Right ventricle myocardium superior (tissue), 1 donor: ENCODE measurements at places on chromosomes 2 and 18.

DNA sequence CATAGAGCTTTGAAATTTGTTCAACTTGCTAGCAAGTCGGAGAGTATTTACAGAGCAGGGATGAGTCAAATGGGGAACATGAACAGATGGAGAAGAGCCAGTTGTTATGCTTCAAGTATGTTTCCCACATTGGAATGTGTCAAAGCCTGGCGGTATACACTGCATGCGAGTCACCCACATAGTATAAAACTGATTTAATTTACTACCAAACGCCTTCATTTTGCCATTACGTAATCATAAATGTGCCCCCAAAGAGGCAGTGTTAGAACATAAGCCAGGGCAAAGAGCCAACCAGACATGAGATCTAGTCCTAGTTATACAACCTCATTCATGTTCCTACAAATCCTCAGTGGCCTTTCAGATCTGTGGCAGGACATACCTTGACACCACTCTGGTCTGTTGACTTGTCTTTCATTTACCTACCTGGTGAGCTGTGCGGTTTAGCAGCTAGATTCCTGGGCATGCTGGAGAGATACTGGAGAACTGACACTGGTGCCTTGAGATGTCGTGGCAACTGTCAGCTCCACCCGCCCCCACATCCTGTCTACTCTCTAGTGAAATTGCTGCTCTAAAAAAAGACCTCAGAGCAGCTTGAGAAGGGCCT lies 21.7 kb upstream of the NRP2 start:
- DNase-seq, result no peak

DNA sequence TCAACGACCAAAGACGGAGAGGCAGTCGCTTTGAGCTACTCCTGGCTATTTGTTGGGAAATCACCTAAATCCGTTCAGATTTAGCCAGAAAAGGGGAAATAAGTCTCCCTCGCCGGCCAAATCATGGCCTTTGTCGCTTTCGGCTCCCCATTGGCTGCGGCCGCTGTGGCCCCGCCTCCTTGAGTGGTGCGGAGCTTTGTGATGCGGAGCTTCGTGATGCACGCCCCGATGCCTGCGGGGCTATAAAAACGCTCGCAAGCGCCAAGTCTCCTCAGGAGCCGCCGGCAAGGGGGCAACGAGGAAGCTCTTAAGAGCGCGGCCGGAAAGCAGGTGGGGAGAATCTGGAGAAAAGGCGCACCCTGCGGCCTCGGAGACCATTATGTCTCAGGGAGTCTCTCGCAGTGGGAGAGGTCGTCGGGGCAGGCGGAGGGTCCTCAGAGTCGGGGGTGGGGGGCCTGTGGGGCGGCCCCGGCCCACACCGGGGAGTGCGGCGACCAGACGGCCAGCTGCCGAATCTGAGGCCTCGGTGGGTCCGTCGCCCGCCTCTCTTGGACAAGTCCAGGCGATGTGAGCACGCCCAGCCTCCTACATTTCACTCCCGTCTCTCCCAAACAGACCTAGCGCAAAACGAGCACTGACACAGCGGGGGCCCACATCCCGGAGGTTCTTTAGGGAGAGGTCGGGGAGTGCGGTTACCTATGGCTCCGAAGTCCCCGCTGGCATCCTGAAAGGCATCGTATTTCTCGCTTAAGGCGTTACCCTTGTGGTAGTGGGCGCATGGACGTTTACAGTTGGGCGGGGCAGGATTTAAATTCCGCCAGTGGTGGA lies at the start of gene CABYR:
CABYR (plus strand) TSS at position 274 of the 828 bp plus-strand sequence. CDS start 4,053 bp downstream, outside the sequence.
- peak; percentile 79 for DNase-seq

DNA sequence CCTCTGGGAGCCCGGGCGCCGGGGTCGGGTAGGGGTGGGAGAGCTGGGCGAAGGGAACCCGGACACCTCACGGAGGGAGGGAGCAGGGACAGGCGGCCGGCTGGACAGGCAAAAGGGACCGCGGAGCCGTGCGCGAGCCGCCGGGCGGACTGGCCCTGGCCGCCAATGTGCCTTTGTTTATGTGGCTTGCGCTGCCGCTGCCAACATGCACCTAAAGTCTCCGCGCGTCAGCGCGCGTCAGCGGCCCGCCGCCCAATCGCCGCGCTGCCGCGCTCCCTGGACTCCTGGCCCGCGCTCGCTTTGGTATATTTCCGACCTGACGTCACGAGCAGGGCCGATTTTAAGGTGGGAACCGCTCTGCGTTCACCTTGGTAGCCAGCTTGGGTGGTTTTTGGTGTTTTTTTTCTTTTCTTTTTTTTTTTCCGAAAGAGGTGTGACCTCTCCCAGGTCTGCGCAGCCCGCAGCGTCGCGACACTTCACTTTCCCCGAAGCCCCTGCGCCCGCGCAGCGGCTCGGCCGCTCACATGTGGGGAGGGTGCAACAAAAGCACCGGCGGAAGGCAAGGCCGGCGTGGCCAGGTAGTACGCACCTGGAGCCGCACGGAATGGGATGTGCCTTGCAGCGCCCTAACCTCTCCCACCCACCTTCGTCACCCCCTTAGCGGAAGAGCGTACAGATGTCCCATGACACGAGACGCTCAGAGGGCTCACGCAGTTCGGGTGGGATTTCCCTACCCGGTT lies at the start of gene NR4A2:
NR4A2 (minus strand) TSS at position 188 of the 740 bp plus-strand sequence. CDS start 2,535 bp downstream, outside the sequence.
- DNase-seq, result peak; percentile 93

DNA sequence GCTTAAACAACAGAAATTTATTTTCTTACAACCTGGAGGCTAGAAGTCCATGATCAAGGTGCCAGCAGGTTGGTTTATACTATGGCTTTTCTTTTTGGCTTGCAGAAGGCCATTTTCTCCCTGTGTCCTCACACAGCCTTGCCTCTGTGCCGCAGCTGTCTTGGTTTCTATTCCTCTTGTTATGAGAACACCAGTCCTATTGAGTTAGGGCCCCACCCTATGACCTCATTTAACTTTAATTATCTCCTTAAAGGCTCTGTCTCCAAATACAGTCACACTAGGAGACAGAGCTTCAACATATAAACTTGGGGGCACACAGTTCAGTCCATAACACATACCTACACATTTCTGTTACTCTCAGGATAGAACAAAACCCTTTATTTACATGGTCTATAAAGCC lies 17.3 kb upstream of the RHOB start:
- DNase-seq, result peak; percentile 57

DNA sequence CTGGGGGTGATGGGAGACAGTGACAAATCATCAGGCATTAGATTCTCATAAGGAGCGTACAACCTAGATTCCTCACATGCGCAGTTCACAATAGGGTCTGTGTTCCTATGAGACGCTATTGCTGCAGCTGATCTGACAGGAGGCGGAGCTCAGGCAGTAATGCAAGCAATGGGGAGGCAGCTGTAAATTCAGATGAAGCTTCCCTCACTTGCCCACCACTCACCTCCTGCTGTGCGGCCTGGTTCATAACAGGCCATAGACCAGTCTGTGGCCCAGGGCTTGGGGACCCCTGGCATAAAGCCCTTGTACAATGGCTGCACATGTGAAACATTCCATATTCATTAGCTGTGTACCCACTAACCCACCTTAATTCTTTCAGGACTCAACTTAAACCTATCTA lies 18.0 kb downstream of the NMUR1 start:
- no peak for DNase-seq

DNA sequence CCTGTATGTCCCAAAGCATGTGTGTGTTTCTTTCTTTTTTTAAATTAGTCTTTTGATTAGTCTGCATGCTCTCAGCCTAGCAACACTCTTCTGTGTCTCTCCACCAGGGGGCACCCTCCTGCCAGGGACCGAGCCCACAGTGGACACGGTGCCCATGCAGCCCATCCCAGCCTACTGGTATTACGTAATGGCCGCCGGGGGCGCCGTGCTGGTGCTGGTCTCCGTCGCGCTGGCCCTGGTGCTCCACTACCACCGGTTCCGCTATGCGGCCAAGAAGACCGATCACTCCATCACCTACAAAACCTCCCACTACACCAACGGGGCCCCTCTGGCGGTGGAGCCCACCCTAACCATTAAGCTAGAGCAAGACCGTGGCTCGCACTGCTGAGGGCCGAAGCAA lies 93.8 kb downstream of the NRP2 start:
- peak; percentile 63 for DNase-seq

DNA sequence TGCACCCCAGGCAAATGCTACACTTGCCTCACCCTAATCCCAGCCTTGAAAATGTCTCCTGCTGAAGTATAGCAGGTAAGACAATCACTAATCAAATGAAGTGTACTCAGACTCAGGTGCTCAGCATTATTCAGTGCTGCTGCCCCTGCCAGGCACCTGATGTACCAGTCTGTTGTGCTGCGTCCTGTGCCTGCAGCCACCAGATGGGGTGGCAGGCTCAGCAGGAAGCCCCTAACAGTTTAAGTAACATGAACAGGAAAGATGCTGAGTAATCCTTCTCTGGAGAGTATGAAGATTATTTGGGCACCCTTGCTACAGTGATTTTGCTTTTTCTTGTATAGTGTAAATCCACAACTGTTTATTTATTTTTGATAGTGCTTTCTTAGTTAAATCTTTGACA lies 69.1 kb downstream of the TACR1 start:
- DNase-seq, result no peak

- no peak for DNase-seq
Measured at GRCh38 chr2:38824906-38825305, 46.9 kb downstream of the GEMIN6 start.

DNA sequence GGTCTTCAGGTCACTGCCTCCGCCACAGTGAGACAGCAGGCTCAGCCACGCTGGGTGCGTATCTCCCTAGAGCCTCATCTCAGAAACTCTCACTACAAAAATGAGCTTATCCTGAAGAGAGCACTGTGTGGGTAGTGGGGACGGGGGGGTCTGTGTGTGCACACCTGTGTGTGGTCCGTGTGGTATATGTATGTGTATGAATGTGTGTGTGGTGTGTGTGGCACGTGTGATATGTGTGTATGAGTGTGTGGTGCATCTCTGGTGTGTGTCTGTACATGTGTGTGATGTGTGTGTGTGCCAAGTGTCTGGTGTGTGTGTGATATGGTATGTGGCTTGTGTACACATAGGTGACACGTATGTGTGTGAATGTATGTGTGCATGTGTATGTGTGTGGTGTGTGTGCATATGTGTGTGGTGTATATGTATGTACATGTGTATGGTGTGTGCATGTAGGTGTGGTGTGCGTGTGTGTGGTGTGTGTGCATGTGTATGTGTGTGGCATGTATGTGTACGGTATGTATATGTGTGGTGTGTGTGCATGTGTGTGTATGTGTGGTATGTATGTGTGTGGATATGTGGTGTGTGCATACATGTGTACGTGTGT lies 332.2 kb downstream of the EIPR1 start:
- no peak for DNase-seq

- no peak for DNase-seq
Measured at GRCh38 chr2:75596784-75597183, 36.0 kb upstream of the EVA1A start.

GRCh38 chr2:156329031-156329926 lies 3.2 kb downstream of the NR4A2 start:
- peak; percentile 45 for DNase-seq

GRCh38 chr2:99081891-99082290 lies 59.6 kb upstream of the C2orf15 start:
- DNase-seq, result no peak

DNA sequence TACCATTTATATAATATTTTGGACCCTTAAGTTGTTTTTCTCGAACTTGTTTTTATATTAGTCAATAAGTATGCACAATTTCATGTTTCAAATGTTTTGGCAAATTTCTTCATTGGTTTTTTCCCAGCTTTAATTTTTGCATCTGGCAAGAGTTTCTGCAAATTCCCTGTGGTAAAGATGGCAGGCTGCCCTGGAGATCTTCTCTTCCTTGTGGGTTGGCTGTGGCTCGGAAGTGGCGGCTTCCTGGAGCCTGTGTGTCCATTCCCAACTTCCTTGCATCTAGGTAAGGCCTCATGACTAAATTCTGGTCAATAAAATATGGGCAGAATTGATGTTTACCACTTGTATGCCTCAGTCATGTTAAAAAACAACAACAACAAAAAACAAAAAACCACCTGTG lies 818.6 kb downstream of the EPHA4 start:
- DNase-seq, result no peak

- no peak for DNase-seq
Measured at GRCh38 chr2:26925100-26925791, 45.2 kb upstream of the MAPRE3 start.

- no peak for DNase-seq
Measured at GRCh38 chr18:80254971-80255500, 7.7 kb upstream of the PARD6G start.

GRCh38 chr2:148978706-148979105 lies 59.8 kb upstream of the LYPD6B start:
- no peak for DNase-seq

GRCh38 chr2:218006741-218007140 lies 3.9 kb upstream of the TNS1 start:
- DNase-seq, result no peak

DNA sequence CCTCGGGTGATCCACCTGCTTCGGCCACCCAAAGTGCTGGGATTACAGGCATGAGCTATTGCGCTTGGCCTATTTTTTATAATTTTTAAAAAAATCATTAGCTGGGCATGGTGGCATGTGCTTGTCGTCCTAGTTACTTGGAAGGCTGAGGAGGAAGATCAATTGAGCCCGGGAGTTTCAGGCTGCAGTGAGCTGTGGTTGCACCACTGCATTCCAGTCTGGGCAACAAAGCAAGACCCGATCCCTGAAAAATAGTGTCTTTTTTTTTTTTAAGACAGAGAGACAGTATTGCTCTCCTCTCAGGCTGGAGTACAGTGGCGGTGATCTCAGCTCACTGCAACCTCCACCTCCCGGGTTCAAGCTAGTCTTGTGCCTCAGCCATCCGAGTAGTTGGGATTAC lies 4.8 kb downstream of the SSB start:
- no peak for DNase-seq

- peak; percentile 91 for DNase-seq
Measured at GRCh38 chr2:120343433-120344105, 2.4 kb upstream of the INHBB start.

GRCh38 chr2:12501469-12502158 lies 215.1 kb upstream of the TRIB2 start:
- DNase-seq, result peak; percentile 63

- DNase-seq, result no peak
Measured at GRCh38 chr18:59876310-59876626, 23.5 kb upstream of the PMAIP1 start.

- DNase-seq, result no peak
Measured at GRCh38 chr2:10761591-10761990, 40.2 kb downstream of the ATP6V1C2 start.

GRCh38 chr2:43622931-43623451 lies 14.1 kb upstream of the PLEKHH2 start:
- DNase-seq, result no peak

GRCh38 chr2:174326161-174327020 lies 8.4 kb upstream of the SP9 start:
- DNase-seq, result peak; percentile 59

- DNase-seq, result no peak
Measured at GRCh38 chr2:193272011-193272410, 1077.3 kb upstream of the TMEFF2 start.

- no peak for DNase-seq
Measured at GRCh38 chr2:9085353-9085752, 81.9 kb upstream of the MBOAT2 start.

GRCh38 chr2:120768112-120769048 lies 32.7 kb downstream of the GLI2 start:
- peak; percentile 39 for DNase-seq

- no peak for DNase-seq
Measured at GRCh38 chr18:69715191-69715795, 232.4 kb downstream of the CD226 start.
